ENCODE measurements at places on chromosomes 1 and 21. TPM values are rescaled to one million over a fixed set of nuclear protein-coding genes. Genes with fewer than 3 reads are reported as not detected.

The NGF gene
- 1.1 TPM for polyA plus RNA-seq

The FBXO2 gene
- polyA plus RNA-seq: 0.81 TPM

The YBEY gene
- polyA plus RNA-seq: 17.3 TPM

The ATP1A4 gene
- polyA plus RNA-seq: 0.23 TPM

The RPS6KC1 gene
- polyA plus RNA-seq: 24.6 TPM

The FAM43B gene
- 1.3 TPM for polyA plus RNA-seq

The FAM72B gene
- polyA plus RNA-seq: 4.1 TPM

The ACOT7 gene
- polyA plus RNA-seq: 11.7 TPM

- DNase-seq: peak; percentile 76
These were observed 1.1 kb upstream of the ABCD3 start for GRCh38 chr1:94416901-94417727.

DNA sequence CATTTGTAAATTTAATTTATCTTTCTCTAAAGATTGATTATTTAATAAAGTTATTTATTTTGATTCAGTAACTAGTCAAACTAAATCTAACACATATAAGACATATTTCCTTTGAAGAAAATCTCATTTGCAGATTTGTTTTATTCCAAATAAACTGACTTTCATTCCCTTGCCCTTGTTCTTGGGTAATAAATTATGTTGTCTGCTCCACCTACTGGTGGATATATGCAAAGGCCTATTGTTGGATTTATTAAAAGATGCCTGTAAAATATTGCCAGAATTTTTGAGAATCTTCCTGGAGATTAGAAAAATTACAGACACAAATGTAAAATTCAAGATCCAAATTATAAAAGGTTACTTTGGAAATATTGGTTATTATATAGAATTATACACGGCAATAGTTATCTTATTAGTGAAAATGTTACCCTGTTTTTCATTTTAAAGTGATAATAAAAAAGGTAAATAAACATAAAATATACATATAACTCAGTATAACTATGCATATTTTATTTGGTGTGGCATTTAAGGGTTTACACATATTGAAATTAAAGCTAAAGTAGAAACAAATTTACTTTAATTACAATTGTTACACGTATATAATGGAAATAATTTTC is 116.1 kb downstream of the SPATA17 start:
- peak; percentile 6 for DNase-seq

DNA sequence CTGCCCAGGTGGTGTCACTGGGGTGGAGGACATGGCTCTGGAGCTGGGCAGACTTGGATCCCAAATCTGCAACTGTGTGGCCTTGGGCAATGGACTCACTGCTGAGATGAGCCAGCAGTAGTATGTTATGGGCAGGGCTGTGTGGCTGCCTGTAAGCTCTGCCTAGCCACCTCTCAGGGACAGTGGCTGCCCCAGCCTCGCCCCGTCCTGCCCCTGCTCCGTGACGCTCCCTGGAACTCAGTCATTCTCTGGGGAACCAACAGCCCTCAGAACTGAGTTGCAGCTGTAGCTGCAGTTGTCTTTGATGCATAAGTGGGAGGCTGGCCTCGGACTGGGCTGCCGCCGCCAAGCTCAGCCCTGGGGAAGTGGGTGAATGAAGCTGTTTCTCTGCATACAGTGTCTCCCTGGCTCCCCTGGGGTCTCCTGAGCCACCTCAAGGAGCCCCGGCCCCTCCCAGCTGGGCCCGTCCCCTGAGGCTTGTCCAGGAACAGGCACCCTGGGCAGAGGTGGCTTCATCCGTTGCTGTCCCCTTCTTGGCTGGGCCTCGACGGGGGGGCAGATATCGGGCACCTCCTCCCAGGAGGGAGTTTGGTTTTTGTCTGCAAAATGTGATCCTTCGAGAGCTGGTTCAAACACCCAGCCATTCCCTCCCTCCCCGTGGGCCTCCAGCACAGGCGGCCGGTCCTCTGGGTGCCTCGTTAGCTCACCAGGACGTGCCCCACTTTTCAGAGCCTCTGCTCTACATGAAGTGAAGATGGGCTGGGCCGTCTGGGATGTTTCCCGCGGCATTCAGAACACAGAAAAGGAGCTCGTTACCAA is 26.2 kb upstream of the PLCH2 start:
- DNase-seq: no peak

GRCh38 chr1:93715529-93716126 is 34.0 kb upstream of the BCAR3 start:
- DNase-seq: no peak

DNA sequence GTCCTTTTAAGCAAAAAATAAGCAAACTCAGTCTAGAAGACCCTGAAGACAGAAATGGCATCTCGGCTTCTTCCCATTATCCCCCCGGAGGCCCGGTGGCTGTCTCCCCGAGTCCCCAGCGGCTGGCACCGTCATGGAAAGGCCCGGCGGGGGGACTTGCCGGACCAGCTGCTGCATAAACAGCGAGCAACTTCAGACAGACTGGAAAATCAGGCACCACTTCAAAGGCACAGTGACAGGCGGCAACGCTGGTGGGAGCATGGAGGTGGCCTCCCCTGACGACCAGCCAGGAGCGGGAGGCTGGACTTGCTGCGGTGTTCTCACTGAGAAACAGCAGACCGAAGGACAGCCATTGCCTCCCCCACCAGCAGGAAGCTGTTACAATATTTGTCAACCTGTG is 18.4 kb upstream of the C1QA start:
- no peak for DNase-seq

GRCh38 chr1:205631010-205631767 is 622 bp downstream of the ELK4 start:
- DNase-seq: peak; percentile 78

DNA sequence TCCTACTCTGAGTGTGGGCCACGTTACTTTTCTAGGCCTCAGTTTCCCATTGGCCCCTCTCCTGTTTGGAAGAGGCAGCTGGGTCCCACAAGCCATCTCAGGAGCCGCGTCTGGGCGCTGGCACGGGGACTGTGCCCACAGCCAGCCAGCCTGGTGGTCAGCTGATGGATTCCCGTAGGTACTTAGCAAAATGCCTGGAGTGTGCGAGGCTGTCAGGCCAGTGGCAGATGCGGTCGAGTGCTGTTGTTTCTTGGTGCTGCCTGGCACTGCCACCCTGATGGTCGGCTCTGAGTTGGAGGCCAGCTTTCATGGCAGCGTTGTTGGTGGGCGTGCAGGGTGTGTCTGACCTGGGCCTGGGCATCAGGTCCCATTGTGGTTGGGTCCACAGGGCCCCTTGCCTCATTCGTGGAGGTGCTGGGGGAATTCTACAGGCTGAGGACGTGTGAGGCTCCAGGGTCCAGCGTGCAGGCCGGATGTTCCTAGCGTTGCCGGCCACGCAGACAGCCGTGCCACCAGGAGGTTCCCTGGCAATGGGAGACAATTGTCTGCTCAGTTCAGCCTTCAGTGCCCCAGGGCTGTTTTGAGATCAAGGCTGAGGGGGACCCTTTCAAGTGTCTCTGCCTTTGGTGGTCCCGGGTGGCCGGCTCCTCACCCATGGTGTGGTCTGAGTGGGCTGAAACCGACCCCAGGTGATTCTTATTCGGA is 20.9 kb downstream of the SKI start:
- no peak for DNase-seq

DNA sequence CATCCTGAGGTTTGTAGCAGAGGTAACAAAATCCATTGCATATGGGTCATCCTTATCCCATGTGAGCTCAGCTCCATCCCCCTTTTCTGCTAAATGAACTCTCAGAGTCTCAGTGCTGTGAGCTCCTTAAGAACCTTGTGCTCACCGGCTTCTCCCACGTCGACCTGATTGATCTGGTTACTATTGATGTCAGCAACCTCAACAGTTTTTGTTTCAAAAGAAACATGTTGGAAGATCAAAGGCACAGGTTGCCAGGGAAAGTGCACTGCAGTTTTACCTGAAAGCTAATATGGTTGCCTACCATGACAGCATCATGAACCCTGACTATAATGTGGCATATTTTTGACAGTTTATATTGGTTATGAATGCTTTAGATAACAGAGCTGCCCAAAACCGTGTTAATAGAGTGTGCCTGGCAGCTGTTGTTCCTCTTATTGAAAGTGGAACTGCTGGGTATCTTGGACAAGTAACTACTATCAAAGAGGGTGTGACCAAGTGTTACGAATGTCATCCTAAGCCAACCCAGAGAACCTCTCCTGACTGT is 131.4 kb downstream of the HS2ST1 start:
- no peak for DNase-seq

- DNase-seq: no peak
These were observed 21.0 kb upstream of the ERRFI1 start for GRCh38 chr1:8047112-8047511.

GRCh38 chr1:10065760-10066159 is 33.0 kb downstream of the UBE4B start:
- no peak for DNase-seq

- DNase-seq: no peak
These were observed 131.0 kb upstream of the HMCN1 start for GRCh38 chr1:185603158-185603557.

GRCh38 chr1:222828939-222829338 is 14.1 kb downstream of the DISP1 start:
- DNase-seq: no peak

DNA sequence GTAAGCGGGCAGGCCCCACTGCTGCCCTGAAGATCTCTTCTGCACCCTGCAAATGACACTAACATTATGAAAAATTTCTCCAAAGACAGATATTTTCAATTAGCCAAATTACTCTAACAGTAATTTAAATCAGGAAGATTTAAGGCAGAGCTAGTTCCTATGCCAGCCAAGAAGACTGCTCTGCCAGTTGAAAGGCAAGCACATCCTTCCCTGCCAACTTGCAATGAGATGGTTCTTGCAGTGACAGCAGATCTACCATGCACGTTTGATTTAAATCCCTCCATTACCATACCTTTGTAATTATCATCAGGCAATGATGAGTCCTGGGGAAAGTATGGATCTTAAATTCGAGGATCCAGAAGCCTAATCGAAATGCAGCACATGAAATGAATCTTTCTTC is 76.5 kb downstream of the SAMSN1 start:
- no peak for DNase-seq

- DNase-seq: no peak
These were observed 104.9 kb downstream of the TENT5C start for GRCh38 chr1:117710710-117711109.

DNA sequence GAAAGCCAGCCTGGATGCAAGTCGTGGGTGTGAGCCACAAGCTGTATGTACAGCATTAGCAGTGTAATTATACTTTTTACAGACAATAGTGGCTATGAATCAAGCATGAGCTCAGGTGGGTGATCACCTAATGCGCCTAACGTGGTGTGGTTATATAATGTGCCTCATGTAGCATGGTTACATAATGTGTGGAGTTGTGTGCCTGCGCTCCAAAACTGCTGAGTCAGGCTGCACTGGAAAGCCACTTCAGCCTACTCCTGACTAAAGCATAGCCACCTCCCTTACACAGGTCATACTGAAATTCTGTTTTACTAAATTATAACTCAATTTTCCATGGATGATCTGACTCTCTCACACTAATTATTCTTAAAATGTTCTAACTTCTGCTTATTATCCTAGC is 69.8 kb downstream of the KCNT2 start:
- DNase-seq: no peak

GRCh38 chr1:222784916-222785315 is 29.9 kb upstream of the DISP1 start:
- no peak for DNase-seq

DNA sequence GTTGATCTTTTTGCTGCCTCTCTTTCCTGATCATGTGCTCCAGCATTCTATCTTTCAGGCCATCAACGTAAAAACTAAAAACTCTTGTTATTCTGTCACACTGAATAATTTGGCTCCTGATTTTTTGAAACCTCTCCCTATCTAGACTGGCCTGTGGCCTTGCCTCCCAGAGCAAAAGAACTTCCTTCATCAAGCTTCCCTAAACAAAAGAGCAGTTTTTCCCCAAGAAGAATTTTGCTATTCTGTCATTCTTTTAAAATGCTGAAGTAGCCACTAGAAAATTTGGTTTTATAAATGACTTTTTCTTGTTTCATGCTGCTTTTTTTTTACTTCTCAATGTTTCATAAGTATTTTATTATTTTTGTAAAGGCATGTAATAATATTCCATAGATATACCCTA is 37.1 kb upstream of the CR2 start:
- no peak for DNase-seq

GRCh38 chr21:37915497-37915911 is 753 bp downstream of the KCNJ6 start:
- DNase-seq: no peak

DNA sequence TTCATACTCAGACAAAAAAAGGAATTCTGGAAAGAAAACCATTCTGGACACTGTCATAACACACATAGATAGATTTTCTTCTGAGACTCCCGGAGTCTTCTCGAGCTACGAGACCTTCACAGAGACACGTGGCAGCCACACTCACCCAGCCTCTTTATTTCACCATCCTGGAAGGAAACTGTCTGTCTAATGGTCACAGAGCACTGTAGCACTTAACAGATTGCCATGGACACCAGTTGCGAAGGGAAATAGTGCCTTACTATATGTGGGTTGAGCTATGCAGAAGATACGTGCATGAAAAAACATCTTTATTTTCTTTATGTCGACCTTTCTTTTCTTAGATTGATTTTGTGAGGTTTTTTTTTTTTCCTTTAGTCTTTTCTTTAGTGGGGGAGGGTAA is 57.9 kb downstream of the ZP4 start:
- DNase-seq: no peak

GRCh38 chr1:39105841-39106765 is 80.0 kb downstream of the NDUFS5 start:
- no peak for DNase-seq

DNA sequence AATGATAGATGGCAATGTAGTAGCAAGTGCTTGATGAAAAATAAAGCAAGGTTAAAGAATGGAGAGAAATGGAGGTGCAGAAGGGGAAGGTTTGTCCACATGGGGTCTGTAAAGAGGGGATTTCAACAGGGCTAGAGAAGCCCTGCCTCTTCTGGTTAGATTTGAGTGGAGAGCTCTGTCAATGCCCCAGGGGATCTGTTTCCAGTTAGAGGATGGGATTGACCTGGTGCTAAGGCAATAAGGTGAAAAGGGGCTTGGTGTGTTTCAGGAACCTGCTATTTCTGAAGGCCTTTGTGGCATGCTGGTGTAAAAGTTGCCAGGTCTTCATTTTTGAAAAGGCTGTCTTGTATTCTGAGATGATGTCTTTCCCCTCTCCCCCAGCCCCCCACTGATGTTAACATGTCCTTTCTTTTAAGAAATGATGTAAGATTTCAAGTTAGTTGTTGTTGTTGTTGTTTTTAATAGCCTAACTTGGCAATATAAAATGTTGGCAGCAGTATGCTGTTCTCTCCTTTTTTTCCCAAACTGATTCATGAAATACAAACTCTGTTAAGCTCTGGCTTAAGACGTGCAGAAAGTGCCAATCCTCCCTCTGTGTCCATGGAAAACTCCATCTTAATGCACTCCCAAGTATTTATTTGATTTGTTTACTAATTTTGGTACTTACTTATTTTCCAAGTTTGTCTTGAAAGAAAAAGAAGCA is 370.3 kb upstream of the ADGRL2 start:
- DNase-seq: no peak

GRCh38 chr1:4599521-4599920 is 54.9 kb upstream of the AJAP1 start:
- DNase-seq: no peak
